Stimulated activated naive CD4-positive, alpha-beta T cell treated with Interleukin-2 at 50 U/mL for 16 hours (primary cell): ENCODE measurements at places on chromosomes 12 and 14.

DNA sequence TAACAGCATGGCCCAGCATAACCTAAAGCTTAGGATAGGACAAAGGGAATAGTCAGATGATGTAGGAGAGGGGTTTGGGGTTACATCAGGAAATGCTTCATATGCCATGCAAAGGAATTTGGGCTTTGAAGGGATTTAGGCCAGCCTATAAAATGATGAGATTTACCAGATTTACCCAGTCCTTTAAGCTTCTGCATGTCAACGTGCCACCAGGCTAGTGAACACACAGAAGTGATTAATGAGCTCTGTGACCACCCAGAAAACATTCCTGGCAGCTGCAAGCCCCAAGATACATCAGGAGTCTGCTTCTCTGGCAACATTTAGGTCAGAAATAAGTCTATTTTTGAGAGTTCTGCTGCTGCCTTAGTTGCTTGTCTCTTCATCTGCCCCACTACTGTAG lies 118.3 kb downstream of the LRIG3 start:
- no peak for DNase-seq

DNA sequence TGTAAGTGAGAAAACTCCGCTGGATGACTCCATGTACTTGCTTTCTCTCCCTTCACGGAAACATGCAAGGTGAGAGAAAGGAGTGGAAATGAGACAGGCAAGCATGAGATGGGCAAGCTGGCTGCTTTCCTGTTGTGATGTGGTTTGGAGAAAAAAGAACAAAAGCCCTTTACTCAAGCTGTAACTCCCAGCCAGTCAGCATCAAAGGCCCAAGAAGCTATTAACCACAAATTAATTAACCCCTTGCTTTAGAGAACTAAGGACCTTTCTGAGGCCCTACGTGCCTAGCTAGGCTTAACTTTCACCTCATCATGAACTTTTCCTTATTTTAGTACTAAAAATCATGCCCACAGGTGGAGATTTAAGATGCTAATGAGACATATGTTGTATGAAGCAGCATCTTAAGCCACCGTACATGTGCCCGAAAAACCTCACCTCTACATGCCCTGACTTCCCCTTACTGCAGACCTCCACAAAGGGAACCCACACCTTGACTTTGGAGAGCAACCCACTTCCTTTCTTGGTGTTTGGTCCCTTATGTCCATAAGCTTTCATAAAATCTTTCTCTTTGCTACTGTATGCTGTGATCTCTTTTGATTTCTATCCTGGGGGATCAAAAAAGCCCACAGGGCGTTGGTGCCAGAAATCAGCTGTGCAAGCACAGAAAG lies 87.0 kb downstream of the GALNT8 start:
- no peak for DNase-seq

DNA sequence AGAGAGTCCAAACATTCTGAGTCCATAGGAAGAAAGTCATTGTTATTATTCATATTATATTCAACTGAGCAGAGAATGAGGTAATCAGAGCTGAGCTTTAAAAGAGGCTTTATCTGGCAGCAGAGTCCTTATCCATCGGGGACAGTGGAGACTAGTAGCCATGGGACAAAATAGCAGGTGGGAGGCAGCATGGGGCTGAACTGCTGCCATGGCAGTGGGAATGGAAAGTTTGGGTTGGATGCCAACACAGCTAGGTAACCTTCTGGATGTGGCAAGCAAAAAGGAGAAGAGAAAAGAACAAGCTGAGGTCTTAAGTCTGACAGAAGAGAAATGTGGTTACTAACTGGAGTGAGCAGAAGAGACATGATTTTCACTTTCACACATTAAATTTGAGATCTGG lies 71.0 kb upstream of the CDKN3 start:
- DNase-seq: no peak

DNA sequence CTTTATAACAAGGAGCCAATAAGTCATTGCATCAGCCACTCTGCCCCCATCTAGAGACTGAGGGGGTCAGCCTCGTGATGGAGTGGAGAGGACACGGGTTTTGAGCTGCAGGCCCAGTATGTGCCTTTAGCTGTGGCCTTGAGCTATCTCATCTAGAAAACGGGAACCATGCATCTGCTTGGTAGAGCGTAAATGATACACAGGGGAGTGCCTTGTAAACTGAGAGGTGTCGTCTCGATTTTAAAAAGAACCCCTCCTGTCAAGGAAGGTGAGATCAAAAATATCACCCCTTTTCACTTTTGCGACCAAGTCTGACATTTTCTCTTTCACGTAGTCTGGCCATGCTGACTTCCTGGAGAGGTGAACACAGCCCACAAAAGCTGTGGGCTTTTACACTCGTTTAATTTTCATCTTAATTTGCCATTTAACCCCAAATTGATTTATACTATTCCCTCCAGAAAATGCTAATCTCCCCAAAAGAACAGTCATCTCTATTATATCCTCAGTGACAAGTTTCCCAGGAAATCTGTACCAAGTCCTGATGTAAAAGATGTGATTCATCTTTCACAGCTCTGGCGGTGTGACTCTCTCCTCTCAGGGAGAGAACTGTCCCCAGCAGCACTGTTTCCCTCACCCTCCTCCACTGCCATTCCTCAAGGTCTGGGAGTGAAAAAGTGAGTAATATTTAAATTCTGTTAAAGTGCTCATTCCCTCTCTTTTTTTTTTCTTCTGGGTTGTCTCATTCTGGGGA lies 30.6 kb downstream of the VCPKMT start:
- peak; percentile 46 for DNase-seq

DNA sequence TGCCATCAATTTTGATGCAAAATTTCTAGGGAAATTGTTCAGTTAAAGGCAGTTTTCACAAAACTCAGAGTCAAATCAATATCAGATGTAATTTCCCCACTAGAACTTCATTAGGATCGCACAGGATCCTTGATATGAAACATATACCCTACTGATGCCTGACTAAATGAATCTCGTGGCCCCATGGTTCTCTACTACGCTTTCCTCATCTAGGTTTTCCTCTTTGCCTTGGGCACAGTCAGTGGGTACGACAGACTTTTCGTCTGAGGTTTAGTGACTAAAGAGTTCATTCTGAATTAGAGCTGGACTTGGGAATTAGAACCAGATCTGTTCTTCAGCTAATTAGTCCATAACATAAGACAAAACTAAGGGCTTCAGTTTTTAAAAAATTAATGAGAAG lies 42.5 kb upstream of the GNPNAT1 start:
- no peak for DNase-seq

- DNase-seq: no peak
Observed at GRCh38 chr12:106170285-106170684, 31.5 kb upstream of the NUAK1 start.

GRCh38 chr12:793037-793436 lies 40.7 kb downstream of the WNK1 start:
- no peak for DNase-seq

DNA sequence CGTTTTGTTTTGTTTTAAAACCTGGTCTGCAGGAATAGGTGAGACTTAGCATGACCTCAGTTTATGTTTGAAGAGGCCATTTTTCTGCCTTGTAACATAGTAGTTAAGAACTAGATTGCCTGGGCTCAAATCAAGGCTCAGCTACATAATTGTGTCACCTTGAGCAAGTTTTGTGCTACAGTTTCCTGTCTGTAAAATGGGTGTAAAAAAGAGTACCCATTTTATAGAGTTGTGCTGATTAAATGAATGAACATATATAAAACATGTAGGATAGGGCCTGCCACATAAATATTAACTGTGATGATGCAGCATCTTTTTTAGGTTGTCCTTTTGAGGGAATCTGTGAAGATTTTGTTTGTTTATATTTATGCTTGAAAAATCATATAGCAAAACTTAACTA lies 7.2 kb downstream of the WNK1 start:
- no peak for DNase-seq

- no peak for DNase-seq
Observed at GRCh38 chr12:1474574-1475153, 119.7 kb downstream of the FBXL14 start.

- DNase-seq: no peak
Observed at GRCh38 chr14:26744903-26745302, 147.1 kb upstream of the NOVA1 start.

DNA sequence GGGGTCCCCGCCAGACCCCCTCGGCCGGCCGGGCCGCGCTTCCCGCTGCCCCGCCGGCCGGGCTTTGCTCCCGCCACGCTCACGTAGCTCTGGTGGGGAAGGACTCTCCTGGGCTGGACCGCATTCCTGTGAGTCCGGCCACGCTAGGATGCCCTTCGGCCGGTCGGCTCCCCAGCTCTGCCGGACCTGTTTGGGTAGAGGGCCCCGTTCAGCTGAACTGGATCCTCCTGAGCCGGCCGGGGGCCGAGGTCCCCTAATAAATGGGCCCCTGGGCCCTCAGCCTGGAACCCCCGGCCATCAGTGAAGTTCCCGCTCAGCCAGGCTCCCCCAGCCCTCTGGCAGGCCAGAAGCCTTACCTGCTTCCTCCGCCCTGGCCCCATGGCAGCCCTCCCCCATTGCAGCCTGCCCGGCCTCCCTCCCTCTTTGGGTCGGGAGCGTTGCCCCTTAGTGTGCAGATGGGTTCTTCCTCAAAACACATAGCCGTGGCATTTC lies 593 bp downstream of the UNC119B start:
- DNase-seq: no peak

GRCh38 chr12:62530596-62530995 lies 64.0 kb downstream of the MON2 start:
- DNase-seq: no peak
